ENCODE measurements at places on chromosomes 7 and 10. TPM values are rescaled to one million over a fixed set of nuclear protein-coding genes. Genes with fewer than 3 reads are reported as not detected.

DNA sequence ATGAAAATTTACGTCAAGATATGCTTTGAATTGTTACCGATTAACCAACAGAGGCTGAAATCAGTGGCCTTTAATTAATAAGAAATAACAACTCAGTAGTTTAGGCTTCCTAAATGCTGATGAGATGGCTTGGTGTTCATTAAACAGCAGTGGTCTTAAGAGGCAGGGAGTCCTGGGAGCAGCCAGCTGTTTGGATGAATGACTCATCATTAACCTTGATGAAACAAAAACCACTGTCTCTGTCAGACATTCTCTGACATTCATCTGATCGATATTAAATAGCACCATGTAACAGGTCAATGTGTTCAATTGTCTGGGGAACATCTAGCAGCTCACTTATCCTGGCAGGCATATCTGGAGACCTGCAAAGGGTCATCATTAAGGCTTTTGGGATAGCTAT, 234.2 kb upstream of the LRRN3 start:
- no peak overlapping the region for H3K4me3 ChIP-seq
- H3K27me3 ChIP-seq, result no peaks in the 10 kb centered on the region
- H3K36me3 ChIP-seq, result no peaks in the 10 kb centered on the region
- no peaks in the 10 kb centered on the region for H3K4me1 ChIP-seq

The PITX3 gene
- 1.9 TPM for total RNA-seq

The TMEM139 gene
- 9.9 TPM for total RNA-seq

The PNLIP gene
- total RNA-seq, result 1.3 TPM

Measured in HCT116 (cell line).